Cortex of kidney (tissue), 1 donor: ENCODE measurements at places on chromosomes 16 and 17.

- DNase-seq = no peak
Measured at GRCh38 chr17:70024253-70024652, 50.8 kb upstream of the KCNJ16 start.

DNA sequence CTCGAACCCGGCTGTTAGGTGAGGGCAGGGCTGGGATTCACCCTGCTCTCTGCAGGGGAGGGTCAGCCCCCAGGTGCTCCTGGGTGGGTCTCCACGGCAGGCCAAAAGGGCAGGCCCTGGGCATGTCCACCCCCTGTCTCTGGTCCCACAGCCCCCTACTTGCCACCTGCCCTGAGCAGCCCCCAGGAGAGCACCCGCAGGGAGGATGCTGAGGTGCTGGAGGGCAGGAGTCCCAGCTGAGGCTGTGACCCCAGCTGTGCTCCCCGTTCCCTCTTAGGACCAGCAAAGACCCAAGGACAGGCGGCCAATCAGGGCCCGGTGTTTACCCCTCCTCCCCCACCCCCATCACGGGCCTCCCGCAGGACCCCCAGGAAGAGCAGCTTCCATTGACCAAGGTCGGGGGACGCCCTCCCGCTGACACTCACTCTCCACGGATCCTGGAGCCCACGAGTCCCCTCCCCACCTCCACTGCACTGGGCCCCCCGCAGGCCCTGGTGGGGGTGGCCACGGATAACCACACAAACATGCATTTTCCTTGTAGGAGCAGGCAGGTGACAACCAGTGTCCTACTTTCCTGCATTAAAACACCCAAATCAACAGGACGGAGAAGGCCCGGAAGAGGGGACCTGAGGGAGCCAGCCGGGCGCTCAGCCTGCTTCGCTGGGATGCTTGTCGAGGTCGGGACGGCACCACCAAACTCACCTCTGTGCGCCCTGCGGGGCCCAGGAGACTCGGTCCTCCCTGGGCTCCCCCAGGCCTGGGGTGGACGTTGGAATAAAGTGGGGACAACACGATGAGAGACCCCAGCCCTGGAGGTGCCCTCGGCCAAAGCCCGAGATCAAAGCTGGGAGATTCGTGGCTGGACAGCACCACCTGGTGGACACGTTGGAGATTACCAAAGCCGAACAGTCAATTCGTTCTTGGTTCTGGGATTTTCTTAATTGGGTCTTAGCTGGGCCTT lies 22.5 kb upstream of the ENPP7 start:
- DNase-seq = no peak

GRCh38 chr17:20202141-20202621 lies 193.0 kb downstream of the SPECC1 start:
- DNase-seq = no peak

- DNase-seq = no peak
Measured at GRCh38 chr17:81694810-81695209, 8.4 kb upstream of the MRPL12 start.

DNA sequence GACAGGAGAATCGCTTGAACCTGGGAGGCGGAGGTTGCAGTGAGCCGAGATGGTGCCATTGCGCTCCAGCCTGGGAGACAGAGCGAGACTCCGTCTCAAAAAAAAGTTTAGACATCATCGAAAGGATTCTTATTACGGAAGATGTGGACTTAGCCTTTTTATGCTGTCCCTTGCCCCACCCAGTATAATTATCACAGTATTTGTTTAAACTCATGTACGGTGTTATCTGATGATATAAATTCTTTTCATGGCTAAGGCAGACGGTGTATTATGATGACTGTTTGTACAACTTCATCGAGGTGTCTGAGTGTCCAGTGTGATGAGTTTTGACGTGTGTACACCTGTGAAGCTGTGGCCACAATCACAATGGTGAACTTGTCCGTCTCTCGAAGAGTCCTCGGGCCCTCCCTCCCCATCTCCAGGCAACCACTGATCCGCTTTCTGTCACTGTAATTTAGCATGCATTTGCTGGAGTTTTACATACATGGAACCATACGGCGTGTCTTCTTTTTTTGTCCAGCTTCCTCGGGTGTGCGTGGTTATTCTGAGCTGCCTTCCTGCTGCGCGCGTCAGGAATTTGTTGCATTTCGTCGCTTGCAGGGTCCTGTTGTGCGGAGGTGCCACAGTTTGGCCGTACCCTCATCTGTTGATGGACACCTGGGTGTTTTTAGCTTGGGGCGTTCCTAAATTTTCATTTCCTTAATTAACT lies 26.2 kb downstream of the BAIAP2 start:
- no peak for DNase-seq

DNA sequence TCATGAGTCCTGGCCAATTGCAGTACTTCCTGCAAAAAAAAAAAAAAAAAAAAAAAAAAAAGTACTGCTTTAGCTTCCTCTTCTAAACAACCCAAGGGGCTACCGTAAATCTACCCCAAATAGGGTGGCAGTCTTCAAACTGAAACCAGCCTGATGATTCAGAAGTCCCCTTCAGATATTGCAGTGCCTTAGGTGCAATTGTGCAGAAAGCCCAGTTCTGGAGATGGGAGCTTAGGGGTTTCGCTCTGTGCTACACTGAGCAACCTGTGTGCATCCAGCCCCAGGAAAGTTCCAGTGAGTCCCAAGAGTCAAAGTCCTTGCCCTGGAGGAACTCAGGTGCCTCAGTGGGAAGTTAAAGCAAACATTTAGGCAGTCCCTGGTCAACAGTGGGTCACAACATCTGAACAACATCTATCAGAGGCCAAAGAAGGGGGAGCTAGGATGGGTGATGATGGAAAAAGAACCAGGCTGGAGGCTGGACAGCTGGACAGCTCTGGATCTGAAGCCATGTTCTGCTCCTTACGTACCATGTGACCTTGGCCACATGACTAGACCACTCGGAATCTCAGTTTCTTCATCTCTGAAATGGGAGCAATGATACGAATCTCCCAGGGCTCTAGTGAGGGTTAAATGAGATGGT lies 6.7 kb upstream of the CIITA start:
- no peak for DNase-seq

DNA sequence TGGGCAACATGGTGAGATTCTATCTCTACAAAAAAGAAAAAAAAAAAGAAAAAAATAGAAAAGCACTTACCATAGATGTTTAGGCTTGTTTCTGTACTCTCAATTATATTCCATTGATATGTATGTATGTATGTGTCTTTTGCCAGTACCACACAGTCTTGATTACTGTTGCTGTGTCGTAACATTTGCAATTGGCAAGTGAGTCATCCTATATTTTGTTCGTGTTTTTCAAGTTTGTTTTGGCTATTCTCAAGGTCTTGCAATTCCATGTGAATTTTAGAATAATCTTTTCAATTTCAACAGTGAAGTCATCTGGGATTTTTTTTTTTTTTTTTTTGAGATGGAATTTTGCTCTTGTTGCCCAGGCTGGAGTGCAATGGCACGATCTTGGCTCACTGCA lies 19.3 kb downstream of the SPECC1 start:
- DNase-seq = no peak

DNA sequence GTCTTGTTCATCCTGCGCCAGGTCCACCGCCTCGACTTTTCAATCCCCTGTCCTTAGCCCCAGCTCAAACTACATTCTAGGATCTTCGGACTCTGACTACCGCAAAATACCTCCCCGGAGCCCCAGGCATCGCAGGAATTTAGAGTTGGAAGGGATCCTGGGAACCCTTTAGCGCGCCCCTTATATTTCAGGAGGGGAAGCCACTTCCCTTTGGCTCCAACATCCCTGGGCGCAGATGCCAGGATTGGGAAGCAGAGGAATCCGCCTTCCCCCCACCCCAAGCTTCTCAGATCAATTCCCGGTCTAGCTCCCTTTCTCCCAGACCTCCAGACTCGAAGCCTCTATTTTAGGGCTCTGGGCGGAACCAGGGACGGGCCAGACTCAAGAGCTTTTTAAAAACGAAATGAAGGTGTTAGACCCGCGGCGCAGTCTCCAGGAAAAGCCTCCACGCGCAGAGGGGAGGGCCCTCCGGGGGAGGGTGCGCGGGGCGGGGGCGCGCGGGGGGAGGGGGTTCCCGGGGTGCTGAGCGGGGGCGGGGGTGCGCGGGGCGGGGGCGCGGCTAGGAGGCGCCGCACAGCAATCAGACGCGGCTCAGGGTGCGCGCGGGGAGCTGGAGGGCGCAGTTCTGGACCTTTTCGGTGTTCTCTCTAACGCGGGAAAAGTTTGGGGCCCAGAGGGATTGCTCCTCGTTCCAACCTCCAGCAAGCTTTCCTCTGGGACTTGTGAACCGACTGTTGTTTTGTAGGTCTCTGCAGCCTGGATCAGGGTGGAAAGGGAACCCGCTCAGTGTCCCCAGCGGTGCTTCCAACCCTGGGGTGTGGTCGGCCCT lies 1.6 kb downstream of the AHSP start:
- DNase-seq = no peak

DNA sequence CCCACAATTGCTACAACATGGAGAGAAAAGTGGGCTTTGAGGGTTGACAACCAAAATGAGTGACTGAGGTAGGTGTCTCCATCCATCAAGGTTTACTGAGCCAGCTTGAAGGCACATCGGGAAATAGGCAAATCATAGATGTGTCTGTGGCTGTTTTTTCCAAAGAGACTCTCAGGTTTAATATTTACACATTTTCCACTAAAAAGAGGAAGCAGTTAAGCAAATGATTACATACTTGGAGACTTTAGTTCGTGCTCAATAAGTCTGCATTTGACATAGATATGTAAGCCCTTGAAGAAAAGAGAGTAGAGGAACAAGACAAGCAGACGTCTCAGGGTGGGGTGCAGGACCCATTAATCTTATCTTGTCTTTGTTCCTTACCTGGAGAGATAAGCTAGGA lies 148.9 kb upstream of the COX10 start:
- no peak for DNase-seq

DNA sequence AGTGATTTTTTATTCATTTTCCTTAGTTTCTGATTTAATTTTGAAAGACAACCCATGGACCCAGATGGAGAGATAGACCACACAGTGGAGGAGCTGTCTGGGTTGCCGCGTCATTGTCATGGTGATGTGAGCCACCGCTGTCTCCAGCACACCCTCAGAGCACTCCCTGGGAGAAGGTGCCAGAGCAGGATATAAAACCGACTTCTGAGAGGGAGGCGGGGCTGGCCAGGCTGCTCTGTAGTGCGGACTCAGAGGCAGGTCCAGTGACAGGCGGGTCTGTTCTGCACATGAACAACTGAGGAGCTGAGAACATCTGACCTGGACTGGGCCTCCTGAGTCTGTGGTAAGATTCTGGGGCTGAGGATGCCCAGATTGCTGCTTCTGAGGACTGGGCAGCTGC lies 216.3 kb upstream of the NLRP1 start:
- DNase-seq = no peak

DNA sequence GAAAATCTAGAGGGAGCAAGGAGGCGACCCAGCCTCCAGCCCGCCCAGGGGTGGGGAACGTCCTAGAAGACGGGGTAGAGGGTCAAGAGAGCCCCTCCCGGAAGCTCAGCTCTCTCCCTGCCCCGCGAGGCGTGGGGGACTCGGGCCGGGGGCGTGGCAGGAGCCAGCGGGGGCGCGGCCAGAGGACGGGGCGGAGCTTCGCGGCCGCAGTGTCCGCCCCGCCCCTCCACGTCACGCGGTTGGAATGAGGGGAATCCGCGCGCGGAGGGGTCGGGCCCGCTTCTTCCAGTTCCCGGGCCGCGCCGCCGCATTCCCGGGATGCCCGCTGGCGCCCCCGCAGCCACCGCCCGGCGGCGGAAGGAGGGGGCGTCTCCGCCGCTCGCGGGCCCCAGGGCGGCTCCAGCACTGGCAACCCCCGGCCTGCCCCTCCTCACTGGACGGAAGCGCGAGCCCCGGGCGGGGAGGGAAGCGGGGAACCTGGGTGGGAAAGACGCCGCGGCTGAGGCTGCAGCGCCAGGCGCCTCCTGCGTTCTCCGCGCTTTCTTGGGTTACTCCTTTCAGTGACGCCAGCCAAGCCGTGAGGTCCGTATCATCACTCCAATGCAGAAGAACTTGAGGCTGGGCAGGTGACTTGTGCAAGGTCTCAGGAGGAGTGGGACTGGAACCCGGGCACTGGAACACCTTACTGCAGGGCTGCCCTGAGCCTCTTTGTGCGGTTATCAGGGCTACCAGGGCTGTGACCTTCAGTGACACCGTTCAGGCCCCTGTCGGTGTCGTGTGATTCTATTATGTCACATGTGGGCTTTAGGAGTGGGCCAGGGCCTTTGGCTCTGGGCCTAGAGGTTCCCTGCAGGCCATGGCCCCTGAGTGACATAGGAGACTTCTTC lies 4.3 kb downstream of the MYO1C start:
- peak; percentile 29 for DNase-seq

DNA sequence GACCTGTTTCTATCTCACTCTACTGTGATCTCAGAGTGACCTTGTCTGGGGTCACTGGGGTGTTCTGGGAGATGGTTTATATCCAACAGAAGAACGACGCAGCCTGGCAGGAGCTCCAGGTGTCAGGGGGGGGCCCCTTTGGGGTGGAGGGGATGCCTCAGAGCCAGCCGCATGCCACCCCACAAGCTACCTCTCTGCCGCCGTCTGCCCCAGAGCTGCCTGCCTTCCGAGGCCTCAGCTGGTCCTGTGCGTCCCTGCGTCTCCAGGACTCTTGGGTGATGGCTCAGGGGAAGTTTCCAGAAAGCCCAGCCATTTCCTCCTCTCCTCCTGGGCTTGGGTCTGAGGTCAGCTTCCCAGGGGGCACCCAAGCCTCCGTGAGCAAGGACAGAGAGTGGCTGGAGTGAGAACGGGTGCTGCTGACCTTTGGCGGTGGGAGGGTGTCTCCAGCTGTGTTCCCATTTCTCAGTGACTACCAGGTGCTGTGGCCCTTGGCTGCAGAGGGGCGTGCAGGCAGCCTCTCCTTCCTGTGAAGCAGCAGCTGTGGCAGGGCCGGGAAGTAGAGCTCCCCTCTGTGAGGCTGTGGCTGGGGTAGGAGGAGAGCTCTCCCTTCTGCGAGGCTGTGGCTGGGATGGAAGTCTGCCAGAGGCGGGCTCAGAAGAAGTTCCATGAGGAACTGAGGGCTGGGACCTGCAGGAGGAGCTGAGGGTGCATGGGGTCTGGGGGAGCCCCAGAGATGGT lies 19.8 kb downstream of the JPH3 start:
- DNase-seq = no peak

DNA sequence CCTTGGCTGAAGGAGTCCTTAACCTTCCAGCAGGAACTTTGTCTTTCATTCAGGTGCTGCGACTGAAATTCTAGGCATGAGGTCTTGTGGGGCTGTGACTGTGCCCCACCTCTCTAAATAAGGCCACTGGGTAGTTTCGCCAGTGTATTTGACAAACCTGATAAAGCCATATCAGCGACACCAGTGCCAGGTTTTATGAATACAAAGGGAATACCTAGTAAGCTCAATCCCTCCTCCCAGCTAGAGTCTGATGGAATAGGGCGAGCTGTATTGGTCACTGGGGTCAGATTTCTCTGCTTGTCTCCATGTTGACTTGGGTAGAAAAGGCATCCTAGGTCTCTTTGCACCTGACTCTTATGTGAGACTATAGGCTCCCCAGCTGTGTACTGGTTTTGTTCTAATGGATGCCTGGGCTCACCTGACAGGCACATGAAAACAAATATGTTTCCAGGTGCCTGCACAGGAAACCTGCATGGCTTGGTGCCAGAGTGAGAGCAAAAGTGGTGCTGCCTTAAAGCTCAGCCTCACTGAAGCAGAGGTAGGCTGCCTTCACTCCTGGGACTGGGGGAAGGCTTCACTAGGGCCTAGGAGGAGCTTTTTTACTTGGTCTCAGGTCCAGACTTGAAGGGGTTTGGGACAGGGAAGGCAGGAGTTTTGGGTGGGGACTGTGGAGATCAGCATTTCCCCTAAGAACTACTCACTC lies 8.3 kb downstream of the SLC7A6 start:
- DNase-seq = no peak

- no peak for DNase-seq
Measured at GRCh38 chr16:64094181-64094965, 1027.5 kb downstream of the CDH11 start.

- no peak for DNase-seq
Measured at GRCh38 chr17:51088287-51088686, 32.4 kb downstream of the SPAG9 start.
